Neural crest cell (in vitro differentiated cells): ENCODE measurements at places on chromosomes 6 and 20.

GRCh38 chr20:10543480-10543879 lies 108.4 kb downstream of the SLX4IP start:
- DNase-seq: no peak

- peak; percentile 77 for DNase-seq
Observed at GRCh38 chr6:109690737-109691621, at the start of the genes AK9 and FIG4. AK9 (minus strand) TSS chr6:109691202; CDS start chr6:109675745, 15,457 bp downstream. FIG4 (plus strand) TSS chr6:109691296; CDS start chr6:109691436, 140 bp downstream.

DNA sequence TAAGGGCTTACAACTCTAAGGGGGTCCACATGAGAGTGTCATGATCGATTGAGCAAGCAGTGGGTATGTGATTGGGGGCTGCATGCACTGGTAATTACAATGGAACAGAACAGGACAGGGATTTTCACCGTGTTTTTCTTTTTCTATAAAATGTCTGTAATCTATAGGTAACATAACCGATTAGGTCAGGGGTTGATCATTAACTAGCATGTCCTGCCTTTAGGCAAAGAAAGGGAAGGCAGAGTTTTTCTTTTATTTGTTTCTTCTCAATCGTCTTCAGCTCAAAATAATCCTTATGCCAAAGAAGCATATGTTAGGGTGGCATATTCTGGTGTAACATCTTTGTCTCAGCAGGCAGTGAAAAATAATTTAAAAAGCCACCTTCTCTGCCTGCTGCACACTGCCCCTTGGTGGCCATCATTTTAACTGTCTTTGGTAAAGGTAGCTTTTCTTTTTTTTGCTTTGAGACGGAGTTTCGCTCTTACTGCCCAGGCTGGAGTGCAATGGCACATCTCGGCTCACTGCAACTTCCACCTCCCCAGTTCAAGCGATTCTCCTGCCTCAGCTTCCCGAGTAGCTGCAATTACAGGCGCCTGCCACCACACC lies 9.7 kb upstream of the CEP43 start:
- DNase-seq: no peak

DNA sequence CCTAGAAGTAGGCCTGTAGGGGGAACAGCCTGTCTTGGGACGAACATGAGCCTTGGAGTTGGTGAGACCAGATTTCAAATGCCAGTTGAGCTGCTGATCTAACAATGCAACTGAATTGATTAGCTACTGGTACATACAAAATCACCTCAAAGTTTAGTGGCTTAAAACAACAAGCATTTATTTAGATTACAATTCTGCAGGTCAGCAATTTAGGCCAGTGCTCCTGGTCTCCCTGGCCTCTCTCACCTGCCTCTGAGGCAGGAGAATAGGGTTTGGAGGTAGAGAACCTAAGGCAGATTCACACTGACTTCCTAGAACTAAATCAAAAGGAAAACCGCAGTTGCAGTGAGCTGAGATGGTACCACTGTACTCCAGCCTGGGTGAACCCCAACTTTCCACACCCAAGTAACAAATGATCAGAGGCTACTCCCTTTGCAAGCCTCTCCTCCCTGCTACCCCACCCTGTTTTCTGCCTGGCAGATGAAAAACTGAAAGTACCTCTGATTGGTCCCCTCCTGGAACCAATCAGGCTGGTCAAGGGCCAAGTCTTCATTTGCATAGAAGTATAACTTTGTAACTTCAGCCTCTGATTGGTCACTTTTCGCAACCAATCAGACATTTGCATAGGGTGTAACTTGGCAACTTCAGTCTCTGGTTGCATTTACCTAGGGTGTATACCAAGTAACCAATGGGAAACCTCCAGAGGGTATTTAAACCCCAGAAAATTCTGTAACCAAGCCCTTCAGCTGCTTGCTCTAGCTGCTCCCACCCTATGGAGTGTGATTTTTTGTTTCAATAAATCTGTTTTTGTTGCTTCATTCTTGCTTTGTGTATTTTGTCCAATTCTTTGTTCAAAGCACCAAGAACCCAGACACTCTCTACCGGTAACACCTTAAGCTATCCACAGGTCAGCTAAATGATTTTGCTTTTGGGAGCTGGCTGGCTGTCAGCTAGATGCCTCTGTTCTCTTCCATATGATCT lies 8.1 kb upstream of the UBR2 start:
- no peak for DNase-seq

- no peak for DNase-seq
Observed at GRCh38 chr6:3957321-3957720, 108.1 kb downstream of the FAM50B start.

GRCh38 chr6:46172176-46172575 lies 1.4 kb upstream of the ENPP5 start:
- DNase-seq: no peak

DNA sequence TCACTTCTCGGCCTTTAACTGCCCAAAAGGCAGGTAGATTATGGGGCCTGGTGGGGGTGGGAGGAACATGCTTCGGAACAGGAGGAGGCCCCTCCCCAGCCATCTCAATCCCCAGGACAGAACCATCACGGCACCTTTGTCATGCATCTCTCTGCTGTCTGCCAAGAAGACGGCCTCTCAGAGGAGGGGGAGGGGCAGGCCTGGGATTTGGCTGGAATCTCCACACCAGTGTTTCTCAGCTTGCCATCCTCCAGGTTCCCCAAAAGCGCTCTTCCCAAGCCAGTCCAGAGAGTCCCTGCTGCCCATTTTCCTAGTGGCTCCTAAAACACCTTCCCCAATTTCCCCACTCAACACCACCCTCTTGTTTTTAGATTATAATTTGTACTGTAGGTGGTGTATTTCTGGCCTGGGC lies 2.5 kb upstream of the POU5F1 start:
- DNase-seq: no peak

DNA sequence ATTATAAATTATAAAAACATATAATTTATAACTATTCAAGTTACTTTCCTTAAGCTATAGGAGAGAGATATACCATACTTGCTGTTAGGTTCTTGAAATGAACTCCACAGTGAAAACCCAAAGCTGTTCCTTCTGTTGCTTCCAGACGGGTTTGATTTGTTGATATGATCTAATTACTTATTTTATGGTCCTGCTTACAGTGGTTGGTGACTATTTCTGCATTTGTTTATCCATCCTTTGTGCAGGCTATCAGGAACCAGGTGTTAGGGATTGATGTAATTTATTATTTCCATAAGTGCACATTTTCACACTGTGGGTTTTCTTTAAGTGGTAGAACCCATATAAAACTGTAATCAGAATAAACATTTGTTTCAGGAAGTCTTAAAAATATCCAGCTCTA lies 167.1 kb downstream of the KIF6 start:
- no peak for DNase-seq

GRCh38 chr6:90028995-90029635 lies 134.8 kb downstream of the GJA10 start:
- no peak for DNase-seq

DNA sequence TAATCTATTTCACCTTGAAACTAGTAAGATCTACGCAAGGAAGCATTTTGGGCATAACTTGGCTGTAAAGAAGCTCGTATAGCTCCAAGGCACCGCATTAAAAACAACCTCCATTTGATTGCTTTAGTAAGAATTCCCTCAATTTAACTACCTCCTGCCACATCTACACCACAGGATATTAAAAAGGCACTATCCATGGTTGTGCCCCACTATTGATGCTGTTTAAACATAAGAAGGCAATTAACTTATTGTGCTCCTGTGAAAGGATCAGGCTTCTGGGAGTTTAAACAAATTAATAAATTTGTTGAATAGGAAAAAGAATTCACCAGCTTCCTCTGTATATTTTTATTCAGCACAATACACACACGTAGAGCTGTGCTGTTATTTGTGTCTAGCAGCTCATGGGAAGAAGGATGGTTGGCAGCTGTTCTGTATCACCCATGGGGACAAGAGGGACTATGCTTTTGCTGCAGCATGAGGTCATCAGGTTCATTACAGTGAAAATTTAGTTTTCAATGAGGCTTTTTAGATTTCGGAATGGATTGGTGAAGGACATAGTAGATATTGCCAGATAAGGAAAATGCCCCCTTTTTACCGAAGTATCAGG lies 513.3 kb downstream of the HAO1 start:
- DNase-seq: no peak

DNA sequence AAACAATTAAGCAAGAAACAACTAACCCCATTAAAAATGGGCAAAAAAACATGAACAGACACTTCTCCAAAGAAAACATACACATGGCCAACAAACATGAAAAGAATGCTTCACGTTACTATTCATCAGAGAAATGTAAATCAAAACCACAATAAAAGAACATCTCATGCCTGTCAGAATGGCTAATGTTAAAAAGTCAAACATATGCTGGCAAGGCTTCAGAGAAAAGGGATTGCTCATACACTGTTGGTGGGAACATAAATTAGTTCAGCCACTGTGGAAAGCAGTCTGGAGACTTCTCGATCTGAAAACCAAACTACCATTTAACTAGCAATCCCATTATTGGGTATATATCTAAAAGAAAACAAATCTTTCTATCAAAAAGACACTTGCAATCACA lies 217.5 kb downstream of the TINAG start:
- no peak for DNase-seq

DNA sequence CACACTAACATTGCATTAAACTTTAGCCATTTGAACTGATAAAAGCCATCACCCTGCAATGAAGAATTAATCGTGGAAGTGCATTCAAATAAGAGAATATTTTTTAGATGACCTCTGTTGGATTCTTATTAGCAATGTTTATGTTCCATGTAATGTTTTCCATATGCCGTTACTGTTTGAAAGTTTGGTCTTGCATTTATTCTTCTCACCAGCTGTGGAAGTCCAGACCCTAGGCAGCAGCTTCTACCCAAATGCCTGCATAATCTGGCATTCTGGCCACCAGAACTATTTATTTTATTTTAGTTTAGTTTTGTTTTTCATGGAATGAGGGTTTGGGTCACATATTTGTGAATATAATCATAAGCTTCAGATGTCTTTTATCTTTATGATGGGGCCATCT lies 140.4 kb downstream of the SAMD5 start:
- no peak for DNase-seq
